Neural progenitor cell (in vitro differentiated cells): ENCODE measurements at places on chromosomes 1 and 21.

- H3K4me1 ChIP-seq, result peaks cover 21% of the 10 kb centered on the region
- H3K27me3 ChIP-seq, result no peaks in the 10 kb centered on the region
- DNase-seq, result peak; percentile 97
- peak within 1 kb of the TSS; percentile 99 for H3K27ac ChIP-seq
Observed at GRCh38 chr21:39348355-39349210, at the start of gene HMGN1. Gene HMGN1 (minus strand): TSS chr21:39349088. CDS start chr21:39348917, 171 bp downstream.

- peaks cover 18% of the 10 kb centered on the region for H3K4me1 ChIP-seq
- no peak for DNase-seq
- H3K27me3 ChIP-seq, result no peaks in the 10 kb centered on the region
- no peak overlapping the region for H3K27ac ChIP-seq
- no peaks in the 10 kb centered on the region for H3K36me3 ChIP-seq
Observed at GRCh38 chr1:229107972-229108371, 162.9 kb upstream of the RAB4A start.

- no peaks in the 10 kb centered on the region for H3K36me3 ChIP-seq
- H3K4me1 ChIP-seq, result peaks cover 16% of the 10 kb centered on the region
- DNase-seq, result no peak
- no peak overlapping the region for H3K27ac ChIP-seq
Observed at GRCh38 chr1:40784771-40785151, 1.2 kb downstream of the KCNQ4 start.

GRCh38 chr21:15051644-15052458 is 12.9 kb downstream of the NRIP1 start:
- H3K27me3 ChIP-seq, result no peaks in the 10 kb centered on the region
- no peak overlapping the region for H3K4me3 ChIP-seq
- H3K27ac ChIP-seq, result no peak overlapping the region
- H3K36me3 ChIP-seq, result peaks cover 5% of the 10 kb centered on the region
- H3K4me1 ChIP-seq, result peaks cover 30% of the 10 kb centered on the region

DNA sequence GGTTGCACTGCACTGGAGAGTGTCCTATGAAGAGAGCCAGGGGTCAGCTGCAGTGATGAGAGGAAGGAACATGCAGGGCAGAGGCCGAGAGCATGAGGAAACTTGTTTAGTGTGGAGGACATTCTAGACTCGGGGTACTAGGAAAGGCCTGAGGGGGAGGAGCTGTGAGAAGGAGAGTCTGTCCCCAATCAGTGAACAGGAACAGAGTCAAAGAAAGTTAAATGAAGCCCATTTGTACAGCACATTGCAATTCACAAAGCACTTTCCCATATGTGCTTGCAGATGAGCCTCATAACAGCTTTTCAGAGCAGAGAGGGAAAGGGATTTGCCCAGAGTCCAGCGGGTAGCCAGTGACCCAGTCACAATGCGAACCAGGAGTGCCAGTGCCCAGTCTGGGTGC is 83.4 kb downstream of the NAV1 start:
- no peaks in the 10 kb centered on the region for H3K4me1 ChIP-seq
- no peak overlapping the region for H3K4me3 ChIP-seq
- no peaks in the 10 kb centered on the region for H3K27me3 ChIP-seq
- H3K36me3 ChIP-seq, result no peaks in the 10 kb centered on the region
- DNase-seq, result no peak
- H3K27ac ChIP-seq, result no peak overlapping the region

- no peaks in the 10 kb centered on the region for H3K27me3 ChIP-seq
- no peak for DNase-seq
- H3K27ac ChIP-seq, result no peak overlapping the region
- H3K36me3 ChIP-seq, result no peaks in the 10 kb centered on the region
Observed at GRCh38 chr1:17229379-17229778, 19.5 kb upstream of the PADI3 start.

DNA sequence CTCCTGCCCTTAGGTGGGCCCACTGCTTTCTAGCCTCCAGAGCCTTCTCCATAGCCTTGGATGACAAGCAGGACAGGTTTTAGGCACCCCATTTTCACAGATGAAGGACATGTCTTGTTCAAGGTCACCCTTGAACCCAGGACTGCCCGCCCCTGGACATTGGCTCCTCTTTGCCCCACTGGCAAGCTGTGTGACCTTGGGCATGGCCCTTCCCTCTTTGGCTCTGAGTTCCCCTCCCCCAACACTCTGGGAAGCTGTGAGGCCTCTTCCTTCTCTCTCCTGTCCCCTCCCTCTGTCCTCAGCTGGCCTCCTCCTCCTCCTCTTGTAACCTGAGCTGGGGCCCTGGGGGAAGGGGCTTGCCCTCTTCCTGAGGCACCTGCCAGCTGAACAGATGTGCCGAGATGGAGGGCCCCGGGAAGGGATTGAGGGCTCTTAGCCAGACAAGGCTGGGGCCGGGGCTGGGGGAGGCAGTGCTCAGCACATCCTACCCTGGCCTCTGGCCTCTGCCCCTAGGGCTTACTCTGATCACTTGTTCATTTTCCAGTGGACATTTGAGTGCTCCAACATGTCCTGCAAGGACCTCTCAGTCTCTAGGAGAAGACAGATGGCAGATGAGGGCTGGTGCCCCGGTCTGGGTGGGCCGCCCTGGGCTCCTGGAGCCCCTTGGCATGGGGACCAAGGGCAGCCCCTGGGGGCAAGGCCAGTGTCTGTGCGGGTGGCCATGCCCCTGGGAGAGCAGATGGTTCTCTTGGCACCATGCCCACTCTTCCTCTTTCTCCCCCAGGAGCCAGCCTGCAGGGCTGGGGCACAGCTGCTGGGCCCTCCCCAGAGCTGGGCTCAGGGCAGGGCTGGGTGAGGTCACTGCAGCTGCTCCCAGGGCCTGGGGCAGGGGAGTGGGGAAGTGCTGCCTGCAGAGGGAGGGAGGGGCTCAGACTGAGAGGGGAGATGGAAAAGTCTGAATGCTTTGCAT is 10.7 kb downstream of the FOXO6 start:
- DNase-seq, result peak; percentile 93
- H3K4me3 ChIP-seq, result peak overlapping the region; percentile 31
- peaks cover 32% of the 10 kb centered on the region for H3K4me1 ChIP-seq

- no peak overlapping the region for H3K27ac ChIP-seq
- H3K4me3 ChIP-seq, result no peak overlapping the region
- no peaks in the 10 kb centered on the region for H3K4me1 ChIP-seq
- H3K36me3 ChIP-seq, result no peaks in the 10 kb centered on the region
- H3K27me3 ChIP-seq, result no peaks in the 10 kb centered on the region
Observed at GRCh38 chr1:84086189-84086588, 57.9 kb upstream of the PRKACB start.

DNA sequence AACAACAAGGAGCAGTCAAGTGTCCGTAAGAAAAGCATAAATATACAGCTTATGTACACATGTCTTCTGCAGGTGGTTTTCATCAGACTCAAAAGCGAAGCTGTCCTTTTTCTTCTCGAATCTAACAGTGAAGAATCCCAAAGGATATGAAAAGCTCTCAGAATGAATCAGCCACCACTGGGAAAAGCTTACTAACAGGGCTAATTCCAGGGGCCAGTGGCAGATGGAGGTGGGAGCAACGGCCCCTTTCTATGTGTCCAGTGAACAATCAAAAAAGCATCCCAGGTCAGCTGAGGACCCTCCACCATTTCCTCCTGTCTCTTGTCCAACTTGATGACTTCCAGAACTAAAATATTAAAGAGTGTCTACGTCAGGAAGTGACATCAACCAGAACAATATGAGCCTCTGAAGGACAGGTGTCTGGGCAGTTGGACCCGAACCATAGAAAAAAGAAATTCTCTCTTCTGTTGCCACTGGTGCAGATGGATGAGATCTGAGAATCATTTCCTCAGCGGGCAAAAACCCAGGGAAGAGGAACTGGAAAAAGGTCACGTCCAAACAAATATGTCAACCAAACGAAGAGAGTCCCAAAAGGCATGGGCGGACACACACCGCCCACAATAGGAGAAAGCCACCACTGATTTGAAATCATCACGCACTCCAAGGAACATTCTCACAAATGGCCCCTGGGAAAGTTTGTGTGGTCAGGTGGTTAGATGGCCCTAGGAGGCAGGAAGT is 70.4 kb upstream of the TIAM1 start:
- no peaks in the 10 kb centered on the region for H3K36me3 ChIP-seq
- no peak for DNase-seq
- H3K4me3 ChIP-seq, result no peak overlapping the region

GRCh38 chr1:185091480-185091879 is 46.1 kb downstream of the RNF2 start:
- no peak overlapping the region for H3K4me3 ChIP-seq
- no peak for DNase-seq
- H3K4me1 ChIP-seq, result no peaks in the 10 kb centered on the region

DNA sequence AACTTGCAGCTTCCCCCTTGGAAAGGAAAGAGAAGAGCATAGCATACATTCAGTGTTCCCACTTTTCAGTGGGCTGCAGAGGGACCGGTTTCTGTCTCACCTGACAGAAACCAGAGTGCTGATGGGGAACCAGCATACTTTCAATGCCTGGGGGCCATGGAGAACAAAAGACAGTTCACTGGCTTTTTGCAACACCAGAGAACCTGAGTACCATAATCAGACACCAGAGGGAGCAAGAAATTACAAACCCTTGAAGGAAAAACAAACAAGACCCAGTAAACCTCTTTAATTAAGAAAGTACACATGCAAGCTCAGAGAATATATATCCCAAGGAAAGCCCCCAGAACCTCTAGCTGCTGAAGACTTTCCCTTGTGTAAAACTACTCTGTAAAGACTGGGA is 51.1 kb downstream of the CSMD2 start:
- no peak overlapping the region for H3K4me3 ChIP-seq
- DNase-seq, result peak; percentile 68
- H3K4me1 ChIP-seq, result no peaks in the 10 kb centered on the region
- no peaks in the 10 kb centered on the region for H3K36me3 ChIP-seq
- no peak overlapping the region for H3K27ac ChIP-seq
